T follicular helper cell (primary cell): ENCODE measurements at places on chromosomes 13 and 19.

DNA sequence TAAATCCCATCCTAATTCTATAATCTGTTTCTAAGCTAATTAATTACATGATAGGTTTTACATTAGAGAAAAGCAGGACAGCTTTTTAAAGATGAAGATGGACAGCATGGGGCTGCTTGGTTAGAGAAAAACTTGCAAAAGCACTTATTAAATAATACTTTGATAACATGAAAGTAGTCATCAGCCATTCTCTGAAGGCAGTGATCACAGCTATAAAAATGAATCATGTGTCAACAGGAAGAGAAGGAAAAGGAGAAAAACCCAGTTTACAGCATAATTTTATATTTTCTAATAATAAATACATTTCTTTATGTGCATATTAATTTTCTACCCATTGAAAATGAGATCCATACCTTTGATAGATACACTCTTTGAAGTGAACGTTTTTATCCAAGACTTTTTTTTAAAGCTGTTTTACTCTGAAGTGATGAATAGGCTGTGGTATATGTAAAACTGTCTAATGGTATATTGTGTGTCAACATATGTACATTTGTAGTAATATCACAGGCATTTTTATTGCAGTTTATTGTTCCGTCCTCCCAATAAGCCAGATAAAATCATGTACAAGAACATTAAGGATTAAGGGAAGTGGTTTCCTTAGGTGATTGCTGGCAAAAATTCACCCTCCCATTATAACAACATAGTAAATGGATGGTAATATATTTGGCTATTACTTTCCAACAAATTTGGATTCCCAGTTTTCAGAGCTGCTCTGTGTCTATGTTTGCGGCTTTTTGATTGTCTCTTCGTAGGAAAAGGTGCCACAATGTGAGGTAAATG lies 1.3 kb upstream of the KLF5 start:
- DNase-seq, result no peak

- DNase-seq, result no peak
Measured at GRCh38 chr19:50415661-50416033, 3.1 kb upstream of the SPIB start.

- DNase-seq, result no peak
Measured at GRCh38 chr13:21742096-21742495, 71.2 kb downstream of the FGF9 start.

GRCh38 chr13:86825410-86825809 lies 845.8 kb upstream of the SLITRK5 start:
- DNase-seq, result no peak

- DNase-seq, result no peak
Measured at GRCh38 chr19:51686171-51686570, 7.0 kb upstream of the SPACA6 start.

- no peak for DNase-seq
Measured at GRCh38 chr19:10037809-10038208, 24.5 kb downstream of the RDH8 start.

DNA sequence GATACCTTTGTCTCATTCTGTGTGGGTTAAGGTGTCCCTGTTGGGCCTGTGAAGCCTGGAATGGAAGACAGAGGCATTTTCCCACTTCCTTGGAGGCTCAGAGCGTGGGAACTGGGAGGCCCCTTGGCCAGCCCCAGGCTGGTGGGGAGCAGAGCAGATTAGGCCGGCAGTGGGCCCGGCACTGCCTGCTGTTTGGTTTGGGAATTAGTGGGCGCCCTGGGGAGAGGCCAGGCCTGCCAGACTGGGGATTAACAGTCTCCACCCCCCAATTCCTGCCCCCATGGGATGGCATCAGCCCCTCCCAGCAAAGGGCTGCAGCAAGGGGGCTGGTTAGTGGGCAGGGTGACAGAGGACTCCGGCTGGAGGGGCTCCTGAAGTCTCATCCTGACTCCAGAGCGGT lies 3.1 kb upstream of the BEST2 start:
- no peak for DNase-seq
